Breast epithelium (tissue), 4 donors: ENCODE measurements at places on chromosomes 3 and 15.
A peak's percentile ranks its signal among the peaks of the same experiment; 100 is the strongest.

- DNase-seq = no peak
Observed at GRCh38 chr3:99644746-99645145, 6.4 kb downstream of the COL8A1 start.

- no peak for DNase-seq
Observed at GRCh38 chr15:50879016-50879617, 29.4 kb upstream of the AP4E1 start.

DNA sequence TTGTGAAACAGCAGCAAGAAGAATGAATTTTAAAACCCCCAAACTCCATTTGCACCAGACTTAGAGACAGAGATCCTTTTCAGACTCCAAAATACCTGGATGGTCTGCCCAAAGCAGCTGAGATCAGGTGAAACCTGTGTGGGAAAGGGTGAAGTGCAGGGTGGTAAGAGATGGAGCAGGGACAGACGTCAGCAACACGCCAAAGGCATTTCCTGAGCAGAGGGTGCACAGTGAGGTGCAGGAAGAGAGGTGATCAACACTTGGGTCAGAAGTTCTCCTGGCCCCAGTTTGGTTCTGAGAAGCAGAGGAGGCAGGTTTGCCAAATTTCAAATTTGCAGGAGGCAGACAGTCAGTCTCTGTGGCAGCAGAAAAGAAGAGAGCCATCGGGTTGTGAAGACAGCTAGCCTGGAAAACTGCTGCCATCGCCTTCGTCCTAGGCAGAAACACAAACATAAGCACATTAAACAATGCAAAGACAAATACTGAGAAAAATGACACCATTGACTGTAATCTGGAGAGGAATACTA is 9.8 kb downstream of the CCR4 start:
- no peak for DNase-seq

DNA sequence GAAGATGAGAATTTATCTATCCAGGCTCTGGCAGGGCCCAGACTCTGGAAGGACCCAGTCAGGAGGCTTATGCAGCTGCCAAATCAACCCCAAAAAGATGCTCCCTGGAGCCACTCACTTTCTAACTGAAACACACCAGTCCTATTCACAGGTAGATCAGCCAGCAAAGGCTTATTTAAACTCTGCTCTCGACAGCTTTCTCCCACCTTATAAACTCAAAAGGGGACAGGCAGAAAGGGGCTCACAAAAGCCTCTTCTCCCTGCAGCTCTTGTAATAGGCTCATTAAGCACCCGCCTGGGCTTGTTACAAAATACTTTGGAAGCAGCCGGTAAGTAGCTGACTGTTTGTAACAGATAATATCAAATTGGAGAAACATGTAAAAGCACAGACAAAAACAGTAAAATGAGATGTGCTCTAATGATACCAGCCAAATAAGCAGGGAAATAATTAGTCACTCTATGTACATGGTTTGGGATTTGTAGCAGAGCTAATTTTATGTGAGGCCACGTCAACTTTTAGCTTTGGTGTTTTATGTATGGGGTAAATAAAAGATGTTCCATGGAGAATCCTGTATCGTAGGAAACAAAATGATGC is 213.8 kb downstream of the NR2F2 start:
- no peak for DNase-seq

DNA sequence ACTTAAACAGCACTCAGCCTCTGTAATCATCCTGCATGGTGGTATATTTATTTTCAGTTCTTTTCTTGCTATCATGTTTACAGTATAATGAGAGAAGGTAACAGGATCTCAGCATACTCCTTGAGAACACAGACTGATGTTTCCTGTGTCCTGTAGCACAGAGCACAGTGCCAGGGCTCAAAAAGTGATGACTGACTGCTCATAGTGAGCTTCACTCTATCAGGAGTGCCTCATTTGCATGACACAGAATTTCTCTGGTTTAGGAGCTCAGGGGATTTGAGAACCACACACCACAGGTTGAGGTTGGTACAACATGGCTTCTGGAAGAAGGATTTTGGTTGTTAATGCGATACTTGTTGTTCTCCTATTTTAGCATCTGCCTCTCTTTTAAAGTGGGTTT is 68.5 kb upstream of the SLC2A2 start:
- no peak for DNase-seq

DNA sequence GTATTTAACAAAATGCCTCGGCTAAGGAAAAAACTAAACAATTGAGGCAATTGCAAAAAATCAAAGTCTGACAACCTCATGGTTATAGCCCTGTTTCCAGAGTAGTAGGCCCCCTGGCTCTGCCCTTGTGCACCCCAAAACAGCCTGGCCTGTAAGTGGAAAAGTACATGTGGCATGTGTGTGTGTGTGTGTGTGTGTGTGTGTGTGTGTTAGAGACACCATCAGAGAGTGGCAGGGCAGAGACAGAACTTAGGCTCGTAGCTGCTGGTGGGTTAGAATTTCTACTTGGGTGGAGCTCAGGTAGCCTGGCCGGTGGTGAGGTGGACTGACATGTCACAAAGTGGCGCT is 14.1 kb upstream of the AHSG start:
- DNase-seq = no peak

DNA sequence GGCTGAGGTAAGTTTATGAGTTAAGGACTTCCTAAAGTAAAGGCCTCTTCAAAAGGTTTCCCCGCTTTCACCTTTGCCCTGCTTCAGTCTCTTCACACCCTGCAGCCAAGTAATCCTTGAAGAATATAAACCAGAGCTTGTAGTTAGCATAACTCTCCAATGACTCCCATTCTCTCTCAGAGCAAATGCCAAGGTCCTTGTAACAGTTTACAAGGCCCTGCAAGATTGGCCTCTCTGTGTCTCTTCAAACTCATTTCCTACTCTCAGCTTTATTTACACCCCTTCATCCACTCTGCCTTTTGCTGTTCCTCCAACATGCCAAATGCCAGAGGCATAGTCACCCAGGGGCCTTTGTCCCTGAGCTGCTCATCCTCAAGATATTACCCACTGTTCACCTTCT is 60.5 kb upstream of the MME start:
- no peak for DNase-seq

- DNase-seq = peak; percentile 27
Observed at GRCh38 chr3:168117059-168117458, 21.3 kb upstream of the GOLIM4 start.

- DNase-seq = no peak
Observed at GRCh38 chr3:150602426-150603152, 532 bp upstream of the SELENOT start.

DNA sequence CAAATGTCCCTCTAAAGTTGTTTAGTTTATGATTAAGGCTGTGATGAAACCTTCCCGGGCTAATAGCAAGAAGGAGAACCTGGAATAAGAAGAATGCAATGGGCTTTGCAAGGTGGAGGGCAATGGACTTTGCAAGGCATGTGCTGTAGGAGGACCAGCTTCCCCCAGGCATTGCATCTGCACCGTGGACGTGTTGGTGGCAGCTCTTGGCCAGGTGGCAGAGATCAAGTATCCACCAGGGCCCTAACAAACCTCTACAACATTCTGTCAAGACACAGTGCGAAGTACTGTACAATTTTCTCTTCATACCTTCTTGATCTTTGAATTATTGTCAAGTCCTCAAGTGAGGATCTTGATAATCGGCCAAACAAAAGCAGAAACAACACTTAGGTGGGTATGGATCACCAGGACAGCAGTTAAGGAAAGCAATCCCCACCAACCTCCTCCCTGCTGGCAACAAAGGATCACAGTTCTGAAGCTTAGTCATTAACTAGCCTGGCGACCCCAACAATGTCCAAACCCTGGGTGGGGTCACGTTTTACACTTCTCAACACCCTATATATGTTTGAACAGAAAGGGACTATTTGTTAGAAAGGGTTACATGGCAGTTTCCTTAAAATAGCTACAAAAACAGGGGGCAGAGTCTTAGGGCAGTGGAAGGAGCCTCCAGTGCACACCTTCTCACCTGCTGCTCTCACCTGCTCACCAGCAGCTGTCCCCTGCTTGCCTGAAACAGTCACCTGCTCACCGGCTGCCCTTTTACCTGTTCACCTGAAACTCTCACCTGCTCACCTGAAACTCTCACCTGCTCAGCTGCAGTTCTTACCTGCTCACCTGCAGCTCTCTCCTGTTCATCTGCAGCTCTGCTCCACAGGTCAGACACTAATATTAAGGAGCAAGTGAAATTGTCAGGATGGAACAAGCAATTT is 137.9 kb upstream of the LIPC start:
- DNase-seq = no peak

DNA sequence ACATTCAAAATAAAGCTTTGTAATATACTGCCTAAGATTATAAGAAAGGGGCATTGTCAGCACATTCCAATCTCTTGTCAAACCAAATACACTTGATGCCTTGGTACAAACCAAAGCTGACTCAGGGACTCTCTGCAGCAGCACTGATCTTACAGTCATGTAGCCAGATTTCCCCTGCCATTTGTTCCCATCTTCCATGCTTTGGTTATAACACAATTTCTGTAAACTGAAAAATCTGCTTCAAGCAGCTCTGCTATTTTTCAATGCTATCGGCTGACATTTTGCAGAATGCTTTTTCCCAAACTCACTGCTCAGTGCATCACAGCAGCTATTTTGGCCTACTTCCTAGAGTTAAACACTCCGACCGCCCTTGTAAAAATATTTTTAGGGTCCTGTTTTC is 18.2 kb downstream of the PLOD2 start:
- DNase-seq = no peak

- DNase-seq = no peak
Observed at GRCh38 chr3:46928282-46928681, 48.3 kb downstream of the CCDC12 start.

- no peak for DNase-seq
Observed at GRCh38 chr3:11288021-11288491, 15.9 kb downstream of the ATG7 start.

DNA sequence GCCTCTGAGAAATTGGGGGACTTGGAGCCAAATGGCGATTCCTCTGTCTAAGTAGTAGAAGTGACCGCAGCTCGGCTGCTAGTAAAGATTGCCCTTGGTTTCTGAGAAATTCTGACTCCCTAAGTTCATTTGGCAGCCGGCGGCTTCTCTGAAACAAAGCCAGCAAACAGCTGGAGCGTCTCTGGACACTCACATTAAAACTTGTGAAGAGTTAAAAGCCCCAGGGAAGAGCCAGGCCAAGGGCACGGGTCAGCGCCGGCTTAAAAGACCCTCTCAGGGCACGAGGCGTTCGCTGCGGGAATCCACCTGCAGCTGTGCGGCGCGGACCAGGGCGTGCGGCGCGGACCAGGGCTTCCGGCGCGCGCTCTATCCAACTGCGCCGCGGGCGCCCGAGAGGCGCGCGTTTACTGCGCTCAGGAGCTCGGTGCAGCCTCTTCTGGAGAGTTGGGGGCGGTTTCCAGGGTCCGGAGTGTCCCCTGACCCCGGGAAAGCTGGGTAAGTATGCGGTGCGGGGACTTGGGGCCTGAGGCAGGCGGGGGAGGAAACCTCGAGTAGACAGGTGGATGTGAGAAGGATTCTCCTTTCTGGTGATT is at the start of gene COL6A5:
COL6A5 (plus strand) TSS at position 186 of the 593 bp plus-strand sequence. CDS start 27,967 bp downstream, outside the sequence.
- DNase-seq = no peak

- no peak for DNase-seq
Observed at GRCh38 chr15:62119874-62120273, 45.2 kb downstream of the C2CD4B start.

DNA sequence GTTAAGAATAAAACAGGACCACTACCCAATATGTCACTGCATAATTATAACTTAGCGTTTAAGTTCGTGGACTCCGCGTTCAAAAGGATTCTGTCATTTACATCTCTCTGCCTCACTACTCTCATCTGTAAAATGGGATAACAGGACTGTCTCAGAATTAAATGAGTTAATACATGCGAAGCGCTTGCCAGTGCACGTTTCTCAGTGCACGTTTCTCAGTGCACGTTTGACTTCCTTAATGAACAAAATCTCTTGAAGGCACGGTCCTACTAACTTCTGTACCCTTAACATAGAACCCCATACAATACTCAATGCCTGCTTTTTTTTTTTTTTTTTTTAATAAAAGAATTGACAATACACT is 499 bp downstream of the RABL3 start:
- no peak for DNase-seq

DNA sequence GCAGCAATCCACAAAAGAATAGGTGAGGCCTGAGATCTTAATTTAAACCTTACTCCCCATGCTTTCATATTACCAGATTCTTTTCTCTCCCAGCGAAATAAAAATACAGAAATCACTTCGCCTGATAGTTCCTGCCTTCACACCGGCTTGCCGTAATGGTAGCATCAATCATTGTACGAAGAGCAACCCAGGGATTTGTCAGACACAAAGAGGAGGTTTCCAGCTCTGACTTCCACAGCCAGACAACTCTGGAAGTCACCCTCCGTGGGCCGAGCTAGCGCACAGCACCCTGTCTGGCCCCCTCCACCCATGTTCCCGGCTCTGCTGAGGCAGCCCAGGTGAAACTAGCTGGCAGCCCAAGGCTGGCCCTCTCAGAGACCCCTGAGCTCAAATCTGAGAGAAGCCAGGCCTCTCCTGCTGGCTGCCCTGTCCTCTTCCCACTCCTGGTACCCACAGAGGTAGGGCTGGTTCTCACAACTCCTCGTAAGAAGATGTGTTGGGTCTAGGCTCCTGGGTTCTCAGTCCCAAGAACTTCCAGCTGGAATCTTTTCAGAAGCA is 156.9 kb upstream of the BNIP2 start:
- no peak for DNase-seq

DNA sequence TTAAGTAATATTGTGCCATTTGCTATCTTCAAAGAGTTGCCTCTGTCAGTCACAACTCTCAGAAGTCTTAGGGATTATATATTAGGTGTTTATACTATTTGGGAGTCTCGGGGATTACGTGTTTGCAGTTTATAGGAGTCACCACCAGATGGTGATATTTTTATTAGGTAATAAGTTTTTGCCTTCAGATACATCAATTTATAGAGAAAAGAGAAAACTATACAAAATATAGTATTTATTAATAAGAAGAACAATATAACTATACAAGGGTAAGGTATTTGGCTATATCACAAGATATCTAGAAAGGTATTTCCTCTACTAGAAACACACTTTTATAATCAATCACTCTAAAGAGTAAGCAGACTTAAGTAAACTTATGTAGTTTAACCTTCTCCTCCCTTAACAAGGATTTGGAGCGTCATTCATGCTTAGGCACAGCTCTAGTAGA is 10.7 kb upstream of the DHX36 start:
- no peak for DNase-seq

GRCh38 chr3:195441051-195441450 is 1.8 kb downstream of the ACAP2 start:
- DNase-seq = no peak

- DNase-seq = no peak
Observed at GRCh38 chr15:55344206-55344605, 25.2 kb downstream of the PIGB start.

DNA sequence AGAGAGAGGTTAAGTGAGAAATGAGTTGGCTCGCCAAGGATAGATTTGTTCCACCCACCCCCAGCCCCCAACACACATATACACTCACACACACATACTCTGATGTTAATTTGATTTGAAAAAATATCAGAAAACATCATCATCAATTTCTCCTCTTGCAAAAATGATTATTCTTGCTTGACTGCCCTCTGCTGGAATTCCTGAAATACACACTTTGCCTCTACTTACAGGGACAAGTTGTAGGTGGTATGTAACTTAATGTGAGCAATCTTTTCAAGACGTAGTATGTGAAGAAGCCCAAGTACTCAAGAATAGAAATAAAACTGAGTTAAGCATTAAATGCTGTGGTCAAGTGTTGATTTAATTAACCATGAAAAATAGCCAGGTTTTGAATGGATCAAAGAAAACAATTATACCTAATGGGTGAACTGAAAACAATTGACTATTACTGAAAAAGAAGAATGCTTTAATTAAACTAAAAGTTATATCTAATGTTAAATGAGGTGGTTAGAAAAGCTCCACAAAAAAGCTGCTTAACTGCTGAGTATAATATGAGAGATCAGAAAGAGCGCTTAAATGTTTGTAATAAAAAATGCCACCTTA is 46.6 kb upstream of the MDFIC2 start:
- DNase-seq = no peak
